ENCODE measurements at places on chromosomes 12 and 14. TPM values are rescaled to one million over a fixed set of nuclear protein-coding genes. Genes with fewer than 3 reads are reported as not detected.

DNA sequence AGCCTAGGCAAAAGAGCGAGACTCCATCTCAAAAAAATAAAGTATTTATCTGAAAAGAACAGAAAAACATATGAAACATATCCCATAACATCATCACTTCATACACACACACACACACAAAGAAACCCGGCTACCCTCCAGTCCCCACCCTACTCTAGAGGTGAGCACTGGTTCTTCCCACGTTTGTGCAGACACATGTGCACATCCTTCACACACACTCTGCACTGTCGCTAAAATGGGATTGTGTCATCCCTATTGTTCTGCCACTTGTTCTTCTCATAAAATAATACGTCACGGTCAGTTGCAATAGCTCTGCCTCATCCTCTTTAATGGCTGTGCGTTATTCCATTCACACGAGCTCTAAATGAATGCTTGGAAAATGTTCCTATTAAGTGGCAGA is 85.9 kb upstream of the ANO2 start:
- DNase-seq, result no peak

GRCh38 chr12:81968421-81968820 is 209.3 kb upstream of the PPFIA2 start:
- DNase-seq, result no peak

DNA sequence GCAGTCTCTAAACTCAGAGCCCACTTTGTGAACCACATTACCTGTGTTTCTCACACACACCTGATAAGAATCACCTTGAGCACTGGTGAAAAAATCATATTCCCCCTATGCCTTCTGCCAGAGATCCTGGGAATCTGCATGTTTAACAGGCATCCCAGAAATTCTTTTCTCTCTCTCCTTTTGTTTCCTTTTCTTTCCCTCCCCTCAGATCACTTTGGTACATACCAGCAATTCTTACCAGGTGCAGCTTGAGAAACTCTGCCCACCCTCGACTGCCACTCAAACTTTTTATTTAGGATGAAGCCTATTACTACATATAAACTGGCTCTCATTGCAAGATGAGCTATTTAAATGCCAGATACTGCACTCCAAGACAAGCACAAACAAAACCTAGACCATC is 36.0 kb downstream of the HECTD4 start:
- no peak for DNase-seq

DNA sequence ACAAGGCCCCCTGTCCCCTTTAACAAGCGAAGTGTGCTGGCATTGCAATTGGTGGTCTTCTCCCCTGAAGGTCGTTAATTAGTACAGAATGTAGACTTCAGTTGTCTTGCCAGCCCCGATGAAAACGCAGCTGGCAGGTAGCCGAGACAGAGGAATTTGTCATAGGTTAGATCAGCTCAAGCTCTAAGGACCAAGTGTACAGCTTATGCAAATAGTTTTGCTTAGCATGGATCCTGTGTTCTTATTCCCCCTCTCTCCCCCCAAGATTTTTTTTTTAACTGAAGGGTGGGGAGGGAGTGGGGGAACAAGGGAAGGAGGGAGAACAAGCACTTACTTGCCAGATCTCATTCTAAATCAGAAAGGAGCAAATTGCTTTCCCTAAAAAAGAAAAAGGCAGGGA is 58.6 kb upstream of the PARP11 start:
- DNase-seq, result no peak

DNA sequence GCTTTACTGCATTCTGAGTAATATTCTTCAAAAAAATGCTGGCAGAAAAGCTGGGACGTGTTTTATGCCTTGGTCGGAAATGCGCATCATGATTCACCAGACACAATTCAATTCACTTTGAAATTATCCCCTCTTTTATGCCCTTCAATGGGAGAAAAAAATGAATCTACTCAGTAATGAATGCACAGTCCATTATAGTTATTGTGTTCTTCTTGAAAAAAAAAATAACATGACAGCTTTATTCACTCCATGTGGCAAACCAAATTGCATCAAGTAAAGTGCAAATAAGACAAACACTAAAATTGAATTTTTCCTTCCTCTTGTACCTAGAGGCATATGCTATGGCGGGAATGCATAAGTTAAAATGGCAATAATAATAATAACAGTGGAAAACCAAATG is 159.4 kb upstream of the IFNG-AS1 start:
- no peak for DNase-seq

DNA sequence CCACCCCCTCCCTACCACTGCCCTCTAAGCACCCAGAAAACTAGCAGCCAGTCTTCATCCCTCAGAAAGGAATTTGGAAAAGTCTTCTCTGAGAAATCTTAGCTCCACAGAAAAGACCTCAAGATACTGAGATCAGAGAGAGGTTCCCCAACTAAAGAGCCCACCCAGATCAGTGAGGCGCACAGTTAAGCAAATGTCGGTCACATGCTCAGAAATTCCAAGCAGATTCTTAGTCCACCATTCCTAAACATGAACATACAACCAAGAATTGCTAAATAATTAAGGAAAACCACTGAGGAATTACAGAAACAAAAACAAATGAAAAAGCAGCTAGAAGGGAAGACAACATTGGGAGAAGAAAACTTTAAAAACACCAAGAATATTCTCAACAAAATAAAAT is 32.3 kb downstream of the MED13L start:
- DNase-seq, result no peak

DNA sequence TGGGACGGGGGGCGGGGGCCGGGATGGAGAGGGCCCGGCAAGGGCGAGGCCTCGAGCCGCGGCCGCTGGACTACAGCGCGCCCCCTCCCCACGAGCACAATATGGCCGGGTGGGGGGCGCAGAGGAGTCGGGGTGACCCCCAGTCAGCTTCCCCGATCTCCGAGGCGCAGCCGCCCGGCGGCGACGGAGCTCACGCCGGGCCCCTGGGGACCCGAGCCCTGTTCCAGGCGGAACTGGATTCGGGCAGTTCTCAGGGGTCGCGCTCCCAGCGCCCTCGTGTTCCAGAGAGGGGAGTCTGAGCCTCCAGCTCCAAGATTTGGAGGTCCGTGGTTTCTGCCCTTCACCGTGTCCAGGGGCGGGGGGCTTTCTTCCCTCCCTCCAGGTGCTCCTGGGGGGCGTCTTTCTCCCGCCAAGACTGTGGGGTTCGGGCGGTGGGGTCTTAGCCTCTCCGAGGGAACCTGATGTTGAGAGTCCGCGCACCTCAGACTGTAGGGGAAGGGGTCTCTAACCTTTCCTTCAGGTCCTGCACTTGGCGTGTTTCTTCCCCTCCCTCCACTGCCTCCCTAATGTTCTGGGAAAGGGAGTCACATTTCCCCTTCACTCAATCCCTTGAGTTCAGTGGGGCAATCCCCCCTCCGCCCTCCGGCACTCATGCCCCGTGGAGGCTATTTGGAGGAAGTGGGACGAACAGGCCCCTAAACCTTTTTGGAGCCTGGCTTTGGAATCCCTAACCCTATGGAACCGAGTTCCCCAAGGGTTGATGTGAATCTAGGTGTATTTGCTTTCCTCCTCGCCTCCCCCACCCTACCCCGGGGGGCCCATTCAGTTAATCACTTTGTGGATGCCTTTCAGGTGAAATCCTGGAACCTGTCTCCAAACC is 584 bp downstream of the ACVR1B start:
- peak; percentile 17 for DNase-seq

- no peak for DNase-seq
Measured at GRCh38 chr12:122327494-122328385, 61.4 kb upstream of the VPS33A start.

GRCh38 chr12:92108651-92109050 is 37.0 kb downstream of the BTG1 start:
- DNase-seq, result peak; percentile 17

GRCh38 chr12:114918535-114919233 is 234.7 kb upstream of the TBX3 start:
- peak; percentile 73 for DNase-seq

- DNase-seq, result no peak
Measured at GRCh38 chr12:75611041-75611440, 99.6 kb upstream of the KRR1 start.

- DNase-seq, result no peak
Measured at GRCh38 chr14:55706893-55707292, 126.9 kb downstream of the KTN1 start.

- DNase-seq, result no peak
Measured at GRCh38 chr14:80669426-80669825, 272.1 kb downstream of the CEP128 start.

DNA sequence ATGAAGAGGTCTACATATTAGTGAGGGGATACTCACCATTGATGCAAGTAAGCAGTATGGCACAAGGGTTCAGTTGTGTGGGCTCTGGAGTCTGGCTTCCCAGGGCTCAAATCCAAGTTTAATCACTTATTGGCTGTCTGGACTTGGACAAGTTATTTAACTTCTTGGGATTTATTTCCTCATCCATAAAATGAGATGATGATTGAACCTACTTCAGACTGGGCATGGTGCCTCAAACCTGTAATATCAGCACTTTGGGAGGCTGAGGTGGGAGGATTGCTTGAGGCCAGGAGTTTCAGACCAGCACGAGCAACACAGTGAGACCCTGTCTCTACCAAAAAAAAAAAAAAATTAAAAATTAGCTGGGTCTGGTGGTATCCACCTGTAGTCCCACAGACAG is 67.9 kb downstream of the KCNK10 start:
- DNase-seq, result no peak

GRCh38 chr12:24088751-24089509 is 139.5 kb upstream of the SOX5 start:
- no peak for DNase-seq

GRCh38 chr12:100356644-100357223 is at the start of gene SLC17A8:
Gene SLC17A8, plus strand, starts transcription at chr12:100357074. Its CDS starts 318 bp downstream, at chr12:100357392.
- DNase-seq, result no peak

DNA sequence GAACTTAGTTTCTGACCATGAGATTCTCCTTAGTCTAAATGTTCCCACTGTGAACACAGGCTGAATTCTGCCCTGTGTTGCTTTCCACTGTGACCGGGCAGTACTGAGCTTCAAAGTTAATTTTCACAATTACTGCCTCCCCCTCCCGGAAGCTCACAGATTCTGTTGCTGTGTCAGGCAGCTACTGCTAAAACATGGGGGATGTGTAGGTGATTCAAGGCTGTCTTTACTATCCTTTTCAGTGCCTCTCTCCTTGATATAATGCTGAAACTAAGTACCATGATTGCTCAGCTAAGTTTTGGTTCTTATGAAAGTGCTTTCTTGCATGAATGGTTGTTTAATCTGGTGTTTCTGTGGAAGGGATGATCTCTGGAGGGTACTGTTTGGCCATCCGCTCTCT is 428.3 kb upstream of the NOVA1 start:
- no peak for DNase-seq

DNA sequence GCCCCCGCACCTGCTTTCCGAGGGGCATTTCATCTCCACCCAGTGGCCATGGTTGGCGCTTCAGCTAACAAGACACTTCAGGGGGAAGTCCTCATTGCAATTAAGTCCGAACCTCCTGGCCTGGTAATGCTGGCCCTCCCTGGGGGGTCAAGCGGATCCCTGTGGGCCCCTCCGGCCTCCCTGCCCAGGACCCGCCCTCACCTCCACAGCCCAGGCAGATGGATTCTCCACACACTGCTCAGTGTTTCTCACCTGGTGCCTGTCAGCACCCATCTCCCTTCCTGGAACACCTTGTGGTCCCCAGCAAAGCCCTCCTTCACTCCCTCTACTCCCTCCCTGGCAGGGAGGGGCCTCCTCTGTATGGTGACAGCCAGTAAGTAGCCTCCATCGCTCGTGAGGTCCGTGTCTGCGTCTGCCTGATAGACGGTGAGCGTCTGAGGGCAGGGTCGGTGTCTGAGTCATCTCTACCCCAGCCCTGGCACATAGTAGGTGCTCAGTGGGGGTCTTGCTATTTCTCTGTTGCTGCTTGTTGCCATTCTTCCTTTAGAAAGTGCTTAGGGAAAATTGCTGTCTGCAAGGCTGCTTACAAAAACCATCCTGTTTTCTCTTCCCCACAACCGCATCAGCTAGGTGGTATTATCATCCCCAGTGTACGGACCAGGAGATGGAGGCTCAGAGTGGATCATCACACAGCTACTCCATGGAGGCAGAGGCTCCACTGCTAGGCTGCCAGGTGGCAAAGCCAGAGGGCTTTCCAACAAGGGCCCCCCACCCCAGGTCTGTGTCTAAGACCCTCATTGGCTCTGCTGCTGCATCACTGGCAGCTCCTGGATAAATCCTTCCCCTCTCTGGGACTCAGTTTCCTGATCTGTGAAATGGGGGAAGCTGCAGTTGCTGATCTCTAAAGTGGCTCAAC is 39.7 kb upstream of the EML1 start:
- DNase-seq, result peak; percentile 61

- DNase-seq, result no peak
Measured at GRCh38 chr12:132534076-132534475, 44.1 kb downstream of the FBRSL1 start.

DNA sequence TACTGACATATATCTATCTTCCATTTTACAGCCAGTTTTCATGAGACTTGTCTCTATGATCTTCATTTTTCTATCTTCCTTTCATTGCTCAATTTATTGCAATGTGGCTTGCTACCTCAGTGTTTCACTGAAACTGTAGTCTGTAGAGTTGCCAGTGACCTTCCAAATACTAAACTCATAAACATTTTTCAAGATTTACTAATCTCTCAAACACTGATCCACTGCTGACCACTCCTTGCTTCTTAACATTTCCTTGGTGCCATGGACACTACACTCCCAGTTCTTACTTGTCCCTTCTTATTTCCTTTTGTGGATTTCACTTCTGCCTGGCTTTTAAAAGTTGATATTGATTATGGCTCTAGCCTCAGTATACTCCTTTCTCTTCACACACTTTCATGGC is 95.4 kb upstream of the SLCO1C1 start:
- no peak for DNase-seq

- no peak for DNase-seq
Measured at GRCh38 chr14:101019990-101020710, 116.6 kb upstream of the RTL1 start.

DNA sequence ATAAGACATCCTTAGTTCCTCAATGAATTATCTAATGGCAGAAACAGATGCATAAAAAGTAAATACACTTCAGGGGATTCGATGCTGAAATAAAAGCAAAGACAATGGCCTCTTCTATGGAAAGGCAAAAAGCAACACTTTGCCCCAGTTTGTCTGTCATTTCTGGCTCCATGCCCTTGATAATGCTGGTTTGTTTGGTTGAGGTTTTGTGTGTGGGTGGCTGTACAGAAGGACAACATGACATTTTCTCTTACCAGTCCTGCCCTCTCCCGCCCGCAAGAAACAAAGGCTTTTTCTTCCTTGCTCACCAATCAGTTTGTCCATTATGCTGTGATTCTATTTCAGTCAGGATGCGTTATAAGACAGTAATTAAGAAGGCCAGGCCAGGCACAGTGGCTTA is 18.1 kb upstream of the WDR89 start:
- no peak for DNase-seq

DNA sequence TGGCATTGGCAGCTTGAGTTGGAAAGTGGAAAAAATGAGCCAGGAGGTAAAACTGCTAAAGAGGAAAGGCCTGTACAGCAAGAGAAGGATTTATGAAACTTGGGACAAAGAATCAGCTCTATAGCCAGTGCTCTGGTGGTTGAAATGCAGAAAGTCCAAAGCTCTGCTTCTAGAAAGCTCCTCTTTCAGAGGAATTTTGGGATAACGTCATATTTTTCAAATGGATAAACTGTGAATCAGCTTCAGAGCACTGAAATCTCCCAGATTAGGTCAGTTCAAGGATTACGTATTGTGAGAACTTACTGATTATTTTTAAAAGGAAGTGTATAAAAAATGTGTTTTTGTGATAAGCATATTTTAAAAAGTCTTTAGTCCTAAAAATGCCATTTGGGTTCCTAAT is 203.1 kb upstream of the CNOT2 start:
- no peak for DNase-seq

- DNase-seq, result no peak
Measured at GRCh38 chr12:127771546-127771945, 495.4 kb upstream of the TMEM132C start.

Gene PDZRN4
- total RNA-seq, result not detected

Gene KRT75
- total RNA-seq, result 1.1 TPM

Gene YBX3
- total RNA-seq, result 25.3 TPM

Gene ZC2HC1C
- 4.3 TPM for total RNA-seq

Gene KDM2B
- total RNA-seq, result 21.5 TPM

Measured in Daoy (cell line).